Endothelial cell (in vitro differentiated cells): ENCODE measurements at places on chromosomes 2 and 18. TPM values are rescaled to one million over a fixed set of nuclear protein-coding genes. Genes with fewer than 3 reads are reported as not detected.

DNA sequence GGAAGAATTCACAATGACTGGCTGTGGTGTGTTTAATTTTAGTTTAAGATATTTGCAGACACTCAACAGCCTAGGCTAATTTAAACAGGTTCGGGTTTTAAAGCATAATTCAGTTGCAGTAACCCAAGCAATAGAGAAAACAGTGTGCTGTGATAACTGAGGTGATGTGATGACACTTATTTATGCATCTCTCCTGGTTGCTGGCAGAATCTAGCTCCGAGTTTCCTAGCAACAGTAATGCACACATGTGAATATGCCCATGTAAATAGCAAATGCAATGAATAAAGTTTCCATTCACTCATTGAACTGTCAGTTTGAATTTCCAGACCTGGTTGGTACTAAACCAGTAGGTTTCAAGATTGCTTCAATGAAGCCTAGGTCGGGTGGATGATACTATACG lies 426.5 kb downstream of the TMX3 start:
- H3K36me3 ChIP-seq, result no peaks in the 10 kb centered on the region
- no peak for DNase-seq
- H3K4me1 ChIP-seq, result no peaks in the 10 kb centered on the region
- no peak overlapping the region for H3K27ac ChIP-seq

- peaks cover 2% of the 10 kb centered on the region for H3K27me3 ChIP-seq
- no peak overlapping the region for H3K27ac ChIP-seq
- no peak for DNase-seq
These were observed 493.3 kb downstream of the CMPK2 start for GRCh38 chr2:6372317-6372901.

EHD3 gene
- total RNA-seq, result 8.0 TPM

IL36B gene
- not detected for total RNA-seq

ABCB11 gene
- total RNA-seq, result 1.9 TPM

ACVR1C gene
- total RNA-seq, result 0.10 TPM

PTPN18 gene
- 16.3 TPM for total RNA-seq
